PC-9 (cell line): ENCODE measurements at places on chromosomes 5 and 9. TPM values are rescaled to one million over a fixed set of nuclear protein-coding genes. Genes with fewer than 3 reads are reported as not detected.

GRCh38 chr5:174011441-174011840 is 22.5 kb downstream of the C5orf47 start:
- no peak for DNase-seq
- no peaks in the 10 kb centered on the region; the same call in 1 of the 2 replicates for H3K4me1 ChIP-seq
- peaks cover 60% of the 10 kb centered on the region for H3K27me3 ChIP-seq
- no peak overlapping the region for H3K4me3 ChIP-seq
- no peaks in the 10 kb centered on the region for H3K36me3 ChIP-seq

GRCh38 chr9:90162326-90162725 is 480.3 kb downstream of the DIRAS2 start:
- DNase-seq, result no peak
- no peaks in the 10 kb centered on the region for H3K4me1 ChIP-seq
- H3K27me3 ChIP-seq, result peaks cover 72% of the 10 kb centered on the region
- H3K4me3 ChIP-seq, result no peak overlapping the region
- H3K27ac ChIP-seq, result no peak overlapping the region

DNA sequence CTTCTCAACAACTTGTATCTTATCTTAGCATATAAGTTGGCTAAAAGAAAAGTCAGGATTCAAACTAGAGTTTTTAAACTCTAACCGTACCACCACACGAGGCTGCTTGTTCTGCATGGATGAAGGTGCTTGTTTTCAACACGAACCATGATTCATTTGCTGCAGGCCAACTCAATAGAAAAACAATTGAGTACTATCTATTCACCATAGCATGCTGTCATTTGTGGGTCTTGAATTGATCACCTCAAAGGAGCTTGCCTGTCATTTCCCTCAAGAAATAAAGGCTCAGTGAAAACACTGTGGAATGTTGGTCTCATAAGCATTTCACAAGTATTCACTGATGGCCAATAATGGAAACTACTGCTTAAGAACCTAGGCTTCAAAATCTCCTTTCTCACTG is 21.0 kb upstream of the GRIA1 start:
- no peaks in the 10 kb centered on the region for H3K4me1 ChIP-seq
- H3K27me3 ChIP-seq, result peaks cover 3% of the 10 kb centered on the region; the same call in 1 of the 2 replicates
- H3K36me3 ChIP-seq, result no peaks in the 10 kb centered on the region
- DNase-seq, result no peak
- H3K27ac ChIP-seq, result no peak overlapping the region
- H3K4me3 ChIP-seq, result no peak overlapping the region

DNA sequence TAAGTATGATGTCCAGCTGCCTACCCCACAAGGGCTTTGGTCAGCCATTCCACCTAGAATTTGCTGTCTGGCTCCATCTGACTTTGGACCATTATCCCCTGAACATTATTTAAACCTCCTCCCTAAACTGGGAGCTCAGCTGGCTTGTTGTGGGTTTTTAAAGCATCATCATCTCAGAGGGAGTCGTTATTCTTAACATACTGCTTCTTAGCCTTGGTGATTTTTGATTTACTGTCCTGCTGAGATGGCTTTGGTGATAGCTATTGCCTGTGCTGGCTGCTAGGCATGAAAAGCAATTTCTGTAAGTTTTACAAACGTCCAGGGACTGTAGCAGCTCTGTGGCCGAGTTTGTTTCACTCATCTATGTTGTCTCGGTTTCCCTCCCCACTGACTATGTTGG is 256.1 kb downstream of the NR3C1 start:
- no peaks in the 10 kb centered on the region for H3K27me3 ChIP-seq
- no peak overlapping the region for H3K27ac ChIP-seq
- no peak overlapping the region for H3K4me3 ChIP-seq
- DNase-seq, result no peak
- H3K36me3 ChIP-seq, result no peaks in the 10 kb centered on the region; the same call in 1 of the 2 replicates

DNA sequence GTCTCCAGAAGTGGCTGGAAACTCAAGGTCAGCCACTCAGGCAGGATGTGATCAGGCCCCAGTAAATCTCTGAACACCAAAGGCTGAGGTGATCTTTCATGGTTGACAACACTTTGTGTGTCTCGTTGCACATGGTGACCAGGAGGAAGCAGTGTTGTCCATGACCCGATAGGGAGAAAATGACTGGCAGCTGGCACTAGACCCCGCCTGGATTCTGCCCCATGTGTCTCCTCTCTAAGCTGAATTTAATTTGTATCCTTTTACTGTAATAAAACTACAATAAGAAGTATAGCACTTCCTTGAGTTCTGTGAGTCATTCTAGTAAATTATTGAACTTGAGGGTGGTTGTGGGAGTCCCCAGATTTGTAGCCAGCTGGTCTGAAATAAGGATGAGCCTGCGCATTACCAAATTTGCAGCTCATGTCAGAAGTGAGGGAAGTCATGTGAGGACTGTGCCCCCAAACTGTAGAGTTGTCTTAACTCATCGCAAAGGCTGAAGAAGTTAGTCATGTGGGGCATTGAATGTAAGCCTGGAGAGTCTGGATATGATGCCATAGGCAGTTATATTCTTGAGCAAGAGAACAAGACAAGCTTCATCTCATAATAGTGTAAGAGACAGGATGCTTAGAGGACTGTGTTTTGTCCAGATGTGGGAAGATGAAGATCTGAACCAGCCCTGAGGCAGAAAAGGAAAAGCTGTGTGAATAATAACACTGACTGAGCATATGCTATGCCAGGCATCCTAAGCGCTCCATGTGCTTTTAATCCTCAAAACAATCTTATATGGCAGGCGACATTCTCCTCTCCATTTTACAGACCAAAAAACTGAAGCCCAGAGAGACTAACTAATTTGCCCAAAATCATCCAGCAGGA is 55.9 kb downstream of the TMEM215 start:
- H3K4me1 ChIP-seq, result no peaks in the 10 kb centered on the region
- H3K4me3 ChIP-seq, result no peak overlapping the region
- no peak overlapping the region for H3K27ac ChIP-seq

DNA sequence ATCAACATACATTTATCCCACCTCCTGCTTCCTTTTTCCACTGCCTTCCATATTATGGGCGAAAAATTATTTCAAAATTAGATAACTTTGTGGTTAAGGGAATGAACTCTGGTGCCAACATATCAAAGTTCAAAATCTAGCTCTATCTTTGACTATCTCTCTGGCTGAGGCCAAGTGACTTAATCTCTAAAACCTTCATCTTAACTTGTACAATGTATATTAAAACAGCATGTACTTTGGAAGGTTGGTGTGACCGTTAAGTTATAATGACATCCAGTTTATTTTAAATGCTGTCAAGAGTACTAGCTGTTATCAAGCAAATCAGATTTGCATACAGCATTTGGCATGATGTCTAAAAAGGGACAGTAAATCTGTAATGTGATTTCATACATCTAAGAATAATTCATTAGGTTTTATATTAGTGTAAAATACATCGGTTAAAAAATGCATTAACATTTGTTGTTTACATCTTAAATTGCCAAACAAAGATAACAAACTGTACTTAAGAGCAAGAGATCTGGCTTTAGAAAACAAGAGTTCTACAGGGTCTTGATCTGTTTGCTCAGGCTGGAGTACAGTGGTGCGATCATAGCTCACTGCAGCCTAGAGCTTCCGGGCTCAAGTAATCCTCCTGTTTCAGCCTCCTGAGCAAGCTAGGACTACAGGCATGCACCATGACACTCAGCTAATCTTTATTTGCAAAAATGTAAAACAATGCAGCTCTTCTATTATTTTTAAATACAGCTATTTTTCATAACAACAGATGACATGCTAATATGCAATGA is 102.8 kb downstream of the CDH18 start:
- no peak overlapping the region for H3K27ac ChIP-seq
- H3K4me3 ChIP-seq, result no peak overlapping the region
- DNase-seq, result no peak
- H3K36me3 ChIP-seq, result no peaks in the 10 kb centered on the region
- no peaks in the 10 kb centered on the region for H3K27me3 ChIP-seq

DNA sequence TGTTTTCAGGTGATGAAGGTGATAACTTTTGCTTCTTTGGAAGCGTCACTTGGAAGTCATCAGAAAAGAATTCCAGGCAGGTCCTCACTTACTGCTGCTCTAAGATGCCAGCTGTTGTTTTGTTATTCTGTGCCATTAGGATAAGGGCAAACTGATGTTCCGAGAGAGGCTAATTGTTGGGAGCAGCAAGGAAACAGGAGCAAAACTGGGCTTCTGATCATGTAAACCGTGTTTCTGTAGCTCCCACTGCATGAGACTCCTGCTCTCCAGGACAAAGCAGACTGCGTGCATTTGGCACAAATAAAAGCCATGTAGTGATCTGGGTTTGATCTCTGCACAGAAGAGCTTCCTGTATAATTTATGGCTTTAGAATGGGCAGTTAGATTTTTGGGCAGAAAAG is 248.2 kb downstream of the MAN2A1 start:
- DNase-seq, result no peak
- no peak overlapping the region for H3K4me3 ChIP-seq
- no peaks in the 10 kb centered on the region for H3K27me3 ChIP-seq
- no peak overlapping the region for H3K27ac ChIP-seq
- no peaks in the 10 kb centered on the region for H3K4me1 ChIP-seq

DNA sequence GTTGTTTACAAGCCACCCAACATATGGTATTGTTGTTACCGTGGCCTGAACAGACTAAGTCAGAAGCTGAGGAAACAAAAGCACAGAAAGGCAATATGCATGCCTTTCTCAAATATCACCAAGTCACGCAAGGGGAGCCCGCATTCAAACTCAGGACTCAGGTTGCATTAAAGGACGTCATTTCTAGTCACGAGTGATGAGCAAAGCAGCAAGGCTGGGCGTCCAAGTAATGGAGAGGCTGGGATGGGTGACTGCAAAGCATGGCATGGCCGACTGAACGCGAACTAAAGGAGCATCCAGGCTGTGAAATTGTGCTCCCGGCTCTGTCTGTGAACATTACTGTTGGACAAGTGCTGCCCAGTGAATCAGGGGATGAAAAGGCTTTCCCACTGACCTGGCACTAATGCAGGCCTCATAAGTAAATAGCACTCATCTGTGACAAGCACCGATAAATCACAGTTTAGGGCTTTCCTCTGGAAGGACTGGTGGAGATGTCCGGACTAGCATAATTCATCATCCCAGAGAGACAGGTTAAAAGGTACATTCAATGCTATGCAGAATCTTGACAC is 202.8 kb downstream of the SPOCK1 start:
- H3K27me3 ChIP-seq, result no peaks in the 10 kb centered on the region
- no peaks in the 10 kb centered on the region for H3K4me1 ChIP-seq
- H3K36me3 ChIP-seq, result no peaks in the 10 kb centered on the region
- H3K4me3 ChIP-seq, result no peak overlapping the region

- H3K27me3 ChIP-seq, result no peaks in the 10 kb centered on the region; the same call in 1 of the 2 replicates
- no peak for DNase-seq
- H3K4me1 ChIP-seq, result no peaks in the 10 kb centered on the region
- no peaks in the 10 kb centered on the region for H3K36me3 ChIP-seq
- H3K27ac ChIP-seq, result no peak overlapping the region
- H3K4me3 ChIP-seq, result no peak overlapping the region
Observed at GRCh38 chr5:144281784-144282183, 111.1 kb downstream of the KCTD16 start.

GRCh38 chr5:72649449-72649848 is 142.2 kb upstream of the ZNF366 start:
- H3K4me1 ChIP-seq, result peaks cover 13% of the 10 kb centered on the region; the same call in 1 of the 2 replicates
- no peak for DNase-seq
- H3K27ac ChIP-seq, result no peak overlapping the region
- H3K27me3 ChIP-seq, result no peaks in the 10 kb centered on the region
- H3K4me3 ChIP-seq, result no peak overlapping the region

DNA sequence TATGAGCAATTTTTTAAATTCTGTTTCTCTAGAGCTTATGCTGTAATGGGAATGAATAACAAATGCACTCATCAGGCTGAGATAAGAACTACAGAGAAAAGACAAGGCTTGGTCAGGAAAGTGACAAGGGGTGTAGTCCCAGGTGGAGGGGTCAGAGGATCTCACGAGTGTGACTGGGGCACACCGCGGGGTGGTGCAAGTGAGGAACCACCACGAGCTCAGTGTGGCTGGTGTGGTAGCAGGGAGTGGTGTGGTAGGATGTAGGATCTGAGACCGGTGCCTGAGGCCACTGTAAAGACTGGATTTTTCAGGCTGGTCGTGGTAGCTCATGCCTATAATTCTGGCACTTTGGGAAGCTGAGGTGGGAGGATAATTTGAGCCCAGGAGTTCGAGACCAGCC is 9.0 kb downstream of the ANXA6 start:
- no peak overlapping the region for H3K27ac ChIP-seq
- H3K4me3 ChIP-seq, result no peak overlapping the region
- no peaks in the 10 kb centered on the region for H3K27me3 ChIP-seq
- DNase-seq, result no peak
- no peaks in the 10 kb centered on the region for H3K4me1 ChIP-seq
- no peaks in the 10 kb centered on the region for H3K36me3 ChIP-seq

DNA sequence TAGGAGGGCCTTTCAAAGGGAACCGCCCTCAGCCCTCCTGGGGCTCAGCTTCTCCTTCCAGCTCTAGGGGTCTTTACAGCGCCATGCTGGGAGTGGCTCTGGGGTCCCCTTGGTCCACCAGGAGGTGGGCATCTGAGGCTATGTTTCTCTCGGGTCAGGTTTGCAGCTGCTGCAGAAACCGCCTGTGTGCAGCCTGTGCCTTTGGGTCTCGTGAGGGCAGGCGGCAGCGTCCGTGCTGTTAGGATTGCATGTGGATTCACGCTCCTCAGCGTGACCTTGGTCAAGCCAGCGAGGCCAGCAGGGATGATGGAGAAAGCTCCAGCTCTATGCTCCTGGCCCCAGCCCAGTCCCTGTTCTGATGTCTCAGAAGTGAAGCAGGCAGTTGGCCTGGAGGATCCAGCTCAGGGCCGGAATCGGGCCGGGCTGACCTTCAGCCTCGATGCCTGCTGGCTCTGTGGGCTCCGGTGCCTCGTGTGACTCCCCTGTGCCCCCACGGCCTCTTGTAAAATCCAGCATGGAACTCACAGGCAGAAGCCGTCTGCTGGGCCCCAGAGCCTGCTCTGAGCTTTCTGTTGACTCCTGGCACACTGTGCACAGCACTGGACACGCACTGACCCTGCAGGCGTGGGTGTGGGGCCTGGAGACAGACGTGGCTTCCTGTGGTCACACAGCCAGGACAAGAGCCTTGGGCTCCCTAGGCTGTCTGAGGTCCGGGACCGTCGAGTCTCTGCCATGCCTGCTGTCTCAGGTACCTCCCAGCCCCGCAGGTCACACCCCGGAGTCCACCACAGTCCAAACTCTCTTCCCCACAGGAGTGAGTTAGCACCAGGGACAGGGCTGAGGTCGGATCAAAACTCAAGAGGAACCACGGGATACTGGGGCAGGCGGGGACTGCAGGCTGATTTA is 54.3 kb downstream of the TRIP13 start:
- H3K27ac ChIP-seq, result no peak overlapping the region
- no peaks in the 10 kb centered on the region for H3K36me3 ChIP-seq
- DNase-seq, result no peak
- H3K27me3 ChIP-seq, result peaks cover 96% of the 10 kb centered on the region
- no peak overlapping the region for H3K4me3 ChIP-seq
- H3K4me1 ChIP-seq, result no peaks in the 10 kb centered on the region

GRCh38 chr9:75378926-75379325 is 290.6 kb downstream of the OSTF1 start:
- H3K27ac ChIP-seq, result no peak overlapping the region
- DNase-seq, result no peak
- no peaks in the 10 kb centered on the region for H3K27me3 ChIP-seq
- H3K36me3 ChIP-seq, result no peaks in the 10 kb centered on the region
- no peak overlapping the region for H3K4me3 ChIP-seq

FOXD4 gene
- not detected in 2 replicates for total RNA-seq

LRRTM2 gene
- not detected in 2 replicates for total RNA-seq

IDNK gene
- 1.7 and 4.6 TPM in 2 replicates for total RNA-seq

ZDHHC12 gene
- total RNA-seq, result 102 and 133 TPM in 2 replicates
